CD4-positive, alpha-beta T cell treated with Interleukin-17A for 1 hour (primary cell): ENCODE measurements at places on chromosomes 7 and 10.

DNA sequence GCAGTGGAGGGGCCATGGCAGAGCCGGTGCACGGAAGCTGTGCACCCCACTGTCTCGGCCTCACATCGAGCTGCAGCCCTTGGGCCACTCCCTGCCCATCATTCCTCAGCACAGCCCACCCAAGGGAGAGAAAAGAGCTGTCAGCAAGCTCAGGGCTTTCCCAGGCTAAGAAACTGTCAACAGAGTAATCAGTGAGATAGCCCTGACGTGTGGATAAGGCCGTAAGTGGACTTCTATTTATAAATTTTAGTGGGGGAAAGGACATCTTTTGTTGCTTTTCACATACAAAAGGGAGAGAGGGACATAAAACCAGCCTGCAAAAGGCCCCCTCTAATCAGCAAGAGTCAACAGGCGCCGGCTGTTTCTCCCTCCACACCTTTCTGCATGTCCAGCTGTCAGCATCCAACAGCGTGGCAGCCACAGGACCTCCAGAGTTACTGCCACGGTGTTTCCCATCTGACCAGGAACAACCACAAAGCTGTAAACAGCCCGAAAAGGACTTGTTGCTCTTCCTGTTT lies 56.8 kb upstream of the DDC start:
- DNase-seq: no peak

DNA sequence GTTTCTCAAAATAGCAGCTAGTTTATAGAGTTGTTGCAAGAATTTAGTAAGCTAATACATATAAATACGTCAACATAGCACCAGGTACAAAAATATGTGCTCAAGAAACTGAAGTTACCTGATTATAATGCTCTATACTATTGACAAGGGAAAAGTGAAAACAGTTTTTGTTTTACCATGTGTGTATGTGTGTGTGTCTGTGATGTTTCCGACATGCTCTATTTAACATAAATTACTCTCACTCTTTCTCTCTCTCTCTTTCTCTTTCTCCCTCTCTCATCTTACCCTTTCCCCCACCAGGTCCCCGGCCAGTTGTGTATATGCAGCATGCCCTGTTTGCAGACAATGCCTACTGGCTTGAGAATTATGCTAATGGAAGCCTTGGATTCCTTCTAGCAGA lies 4.3 kb downstream of the LIPN start:
- no peak for DNase-seq

GRCh38 chr7:66415659-66416265 lies 210.6 kb downstream of the TPST1 start:
- DNase-seq: no peak

DNA sequence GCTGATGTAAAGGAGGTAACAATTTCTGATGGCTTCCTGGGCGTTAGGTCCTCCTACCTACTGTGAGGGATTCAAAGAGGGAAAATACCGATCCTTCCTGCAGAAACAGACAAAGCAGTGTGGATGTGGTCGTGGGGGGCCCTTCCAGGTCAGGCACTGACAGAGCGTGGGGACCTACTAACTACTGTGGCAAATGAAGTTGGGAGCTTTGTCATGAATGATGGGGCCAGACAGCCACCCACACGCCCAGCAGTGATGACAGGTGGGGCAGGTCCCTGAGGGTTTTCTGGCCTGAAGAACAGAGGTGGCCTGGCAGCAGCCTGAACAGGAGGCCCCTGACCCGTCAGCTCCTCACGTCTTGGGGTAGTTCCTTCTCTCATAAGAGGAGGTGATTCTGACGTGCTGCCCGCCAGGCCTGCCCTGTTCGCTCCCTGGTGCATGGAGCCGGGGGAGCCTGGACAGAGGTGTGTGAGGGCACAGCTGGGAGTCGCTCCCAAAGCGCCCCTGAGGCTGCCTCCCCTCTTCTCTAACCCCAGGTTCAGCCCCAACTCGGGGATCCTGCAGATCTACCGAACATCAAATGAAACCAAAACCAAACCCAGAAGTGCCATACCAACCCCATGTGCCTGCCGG lies 4.2 kb downstream of the ATP6V0E2 start:
- DNase-seq: no peak

GRCh38 chr10:104734433-104734832 lies 93.3 kb downstream of the SORCS3 start:
- DNase-seq: no peak

DNA sequence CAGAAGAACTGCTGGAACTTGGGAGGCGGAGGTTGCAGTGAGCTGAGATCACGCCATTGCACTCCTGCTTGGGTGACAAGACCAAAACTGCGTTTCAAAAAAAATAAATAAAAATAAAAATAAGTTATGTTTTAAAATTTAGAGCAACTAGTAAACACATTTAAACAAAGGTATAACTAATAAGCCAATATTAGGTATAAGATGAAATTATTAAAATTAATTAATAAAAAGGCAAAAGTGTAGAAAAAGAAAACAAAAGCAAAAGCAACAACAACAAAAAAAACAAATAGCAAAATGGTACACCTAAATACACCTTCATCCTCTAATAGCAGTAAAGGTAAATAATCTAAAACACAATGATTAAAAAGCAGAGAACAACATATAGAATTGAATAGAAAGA lies 6.2 kb upstream of the OR6B1 start:
- no peak for DNase-seq

- DNase-seq: no peak
Measured at GRCh38 chr7:144032516-144032915, 16.2 kb upstream of the OR2A5 start.

DNA sequence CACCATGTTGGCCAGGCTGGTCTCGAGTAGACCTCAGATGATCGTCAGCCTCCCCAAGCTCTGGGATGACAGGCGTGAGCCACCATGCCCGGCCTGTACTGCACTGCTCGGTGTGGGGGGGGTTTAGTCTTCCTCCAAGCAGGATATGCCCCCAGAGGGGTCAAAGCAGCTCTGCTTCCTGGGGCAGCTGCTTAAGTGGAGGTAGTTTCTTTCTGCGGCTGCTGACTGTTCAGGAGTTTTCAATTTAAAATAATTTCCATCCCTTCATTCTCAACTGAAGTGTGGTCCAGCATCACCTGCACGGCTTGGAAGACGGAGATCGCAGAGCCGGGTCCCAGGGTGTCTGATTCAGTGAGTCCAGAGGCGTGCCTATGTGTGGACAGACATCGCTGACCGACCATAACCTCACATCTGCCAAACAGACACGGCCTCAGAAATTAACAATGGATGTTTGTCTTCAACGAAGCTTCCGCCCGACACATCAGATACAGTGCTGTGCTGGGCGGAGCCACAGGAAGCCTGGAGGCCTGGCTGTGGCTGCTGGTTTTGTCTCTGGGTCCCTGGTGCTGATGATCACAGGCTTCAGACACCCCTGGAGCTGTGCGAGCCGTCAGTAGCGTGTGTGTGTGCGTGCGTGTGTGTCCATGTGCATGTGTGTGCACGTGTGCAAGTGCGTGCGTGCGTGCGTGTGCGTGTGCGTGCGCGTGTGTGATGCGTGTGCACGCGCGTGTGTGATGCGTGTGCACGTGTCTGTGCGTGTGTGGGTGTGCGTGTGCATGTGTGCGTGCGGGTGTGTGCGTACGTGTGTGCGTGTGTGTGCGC lies 226.5 kb upstream of the PITRM1 start:
- DNase-seq: no peak
